ENCODE measurements at places on chromosomes 1 and 21. TPM values are rescaled to one million over a fixed set of nuclear protein-coding genes. Genes with fewer than 3 reads are reported as not detected.
A peak's percentile ranks its signal among the peaks of the same experiment; 100 is the strongest.

DNA sequence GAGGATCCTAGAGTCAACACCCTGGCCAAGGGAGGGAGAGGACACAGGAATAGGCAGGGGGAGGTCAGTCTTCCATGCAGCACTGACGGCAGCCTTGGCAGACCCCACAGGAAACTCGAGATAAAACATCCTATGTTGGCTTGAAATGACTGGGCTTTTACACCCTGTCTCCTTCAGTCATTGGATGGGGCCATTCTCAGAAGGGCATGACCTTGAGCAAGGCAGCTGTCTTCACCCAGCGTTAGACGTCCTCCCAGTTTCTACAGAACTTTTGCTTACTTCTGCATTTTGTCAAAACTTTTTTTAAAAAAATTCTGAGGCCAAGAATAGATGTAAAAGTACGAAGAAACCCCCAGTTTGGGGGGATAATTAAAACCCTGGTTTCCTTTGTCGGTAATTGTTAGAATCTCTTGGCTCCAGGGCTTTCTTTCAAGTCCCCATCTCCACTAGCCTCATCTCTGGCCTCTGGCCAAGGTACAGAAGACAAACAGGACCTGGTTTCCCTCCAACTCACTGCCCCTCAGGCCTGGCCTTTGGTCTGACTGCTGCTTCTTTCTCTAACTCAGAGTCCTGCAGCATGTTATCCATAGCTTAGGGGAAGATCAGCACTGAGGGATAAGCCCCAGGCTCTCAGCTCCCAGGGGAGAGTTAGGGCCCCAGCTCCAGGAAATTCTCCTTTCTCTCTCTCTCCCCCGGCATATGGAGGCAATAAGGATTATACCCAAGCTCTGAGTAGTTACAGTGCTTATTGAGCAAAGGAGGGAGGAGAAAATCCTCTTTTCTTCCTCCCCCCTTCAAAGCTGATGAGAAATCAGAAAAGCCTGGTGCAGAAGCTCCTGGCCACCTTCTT is 51.6 kb upstream of the KCND3 start:
- no peak for DNase-seq

- no peak for DNase-seq
Measured at GRCh38 chr1:228087771-228088251, 5.3 kb downstream of the ARF1 start.

- DNase-seq, result no peak
Measured at GRCh38 chr1:224377676-224378006, 21.0 kb downstream of the CNIH4 start.

GRCh38 chr1:169877800-169878491 is 15.8 kb downstream of the SCYL3 start:
- no peak for DNase-seq

DNA sequence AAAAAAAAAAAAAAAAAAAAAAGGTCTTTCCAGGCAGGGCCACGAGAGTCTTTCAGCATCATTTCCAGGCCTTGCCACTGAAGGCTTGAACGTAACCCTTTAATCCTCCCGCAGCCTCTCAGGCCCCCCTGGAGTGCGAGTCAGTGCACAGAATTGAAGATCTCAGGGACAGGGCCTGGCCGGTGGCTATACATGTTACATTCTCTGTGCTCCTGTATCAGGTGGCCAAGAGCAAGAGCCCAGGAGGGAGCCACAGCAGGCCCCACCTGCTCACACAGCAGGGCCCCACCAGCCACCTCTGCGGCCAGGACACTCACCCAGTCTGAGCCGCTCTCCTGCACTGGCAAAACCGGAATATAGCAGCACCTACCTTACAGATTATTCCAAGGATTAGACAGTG is 34.1 kb upstream of the SLC25A33 start:
- DNase-seq, result no peak

CRYAA gene
- total RNA-seq, result not detected

DNA sequence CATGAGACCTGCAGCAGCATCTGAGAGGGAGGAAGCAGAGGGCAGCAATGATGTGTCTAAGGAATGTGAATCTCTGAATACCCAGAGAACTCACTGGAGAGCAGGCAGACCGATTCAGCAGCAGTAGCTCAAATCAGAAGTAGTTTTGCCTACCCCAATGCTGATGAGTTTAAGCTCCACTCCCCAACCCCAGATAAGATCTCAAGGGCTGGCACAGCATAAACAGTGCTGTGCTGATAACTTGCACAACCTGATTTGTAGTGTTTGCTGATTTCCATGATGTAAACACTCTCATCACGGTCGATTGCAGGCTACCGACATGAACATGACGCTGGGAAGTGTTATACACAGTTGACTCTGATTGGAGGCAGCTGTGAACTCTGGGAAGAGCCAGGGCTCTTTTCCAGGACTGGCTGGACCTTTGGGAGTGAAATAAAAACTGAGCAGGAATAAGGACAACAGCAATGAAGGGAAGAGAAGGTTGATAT is 11.2 kb upstream of the HMGCS2 start:
- DNase-seq, result no peak

DMRTA2 gene
- not detected for total RNA-seq

GRCh38 chr1:211580303-211580687 is 1.3 kb upstream of the SLC30A1 start:
- DNase-seq, result no peak

DNA sequence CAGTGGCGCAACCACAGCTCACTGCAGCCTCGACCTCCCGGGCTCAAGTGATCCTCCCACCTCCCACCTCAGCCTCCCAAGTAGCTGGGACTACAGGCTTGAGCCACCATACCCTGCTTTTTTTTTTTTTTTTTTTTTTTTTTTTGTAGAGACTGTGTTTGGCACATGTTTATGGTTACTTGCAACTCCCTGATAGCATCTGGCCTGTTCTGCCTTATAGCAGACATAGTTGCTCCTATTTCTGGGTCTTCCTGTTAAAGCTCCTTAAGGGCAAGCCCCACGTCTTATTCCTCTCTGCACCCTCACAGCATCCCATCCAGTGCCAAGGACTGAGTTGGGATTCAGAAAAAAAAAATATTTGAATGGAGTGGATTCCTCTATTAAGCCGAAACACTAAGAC is 17.1 kb upstream of the CNR2 start:
- no peak for DNase-seq

- no peak for DNase-seq
Measured at GRCh38 chr21:29318354-29318753, 19.6 kb downstream of the BACH1 start.

DNA sequence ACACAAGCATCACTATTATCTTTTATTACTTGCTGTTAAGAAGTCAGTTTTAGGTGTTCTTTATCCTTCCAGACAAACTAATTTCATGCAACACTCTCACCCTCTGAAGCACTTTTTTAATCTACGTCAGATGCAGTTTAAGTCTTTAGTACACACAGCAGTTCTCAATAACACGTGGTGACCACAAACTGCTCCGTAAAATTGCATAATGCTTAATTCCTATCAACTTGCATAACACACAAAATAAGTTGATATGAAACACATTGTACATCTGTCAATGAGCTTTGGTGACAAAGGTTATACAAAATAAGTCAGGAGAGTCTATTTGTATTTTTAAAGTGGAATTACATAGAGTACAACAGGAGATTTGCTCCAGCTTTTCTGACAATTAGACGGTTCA is 140.9 kb upstream of the ETS2 start:
- peak; percentile 46 for DNase-seq

NOTCH2 gene
- 93.5 TPM for total RNA-seq

TRIM67 gene
- total RNA-seq, result 0.06 TPM

GRCh38 chr1:208043691-208044181 is 132.8 kb upstream of the CD34 start:
- no peak for DNase-seq

- DNase-seq, result no peak
Measured at GRCh38 chr1:112866151-112866550, 89.8 kb downstream of the SLC16A1 start.

GRCh38 chr1:51636764-51637522 is 20.1 kb downstream of the OSBPL9 start:
- DNase-seq, result no peak

- peak; percentile 96 for DNase-seq
Measured at GRCh38 chr1:33181921-33182341, at the start of gene TRIM62. Gene TRIM62 (minus strand): TSS chr1:33182043. CDS start chr1:33181432, 611 bp downstream.

DNA sequence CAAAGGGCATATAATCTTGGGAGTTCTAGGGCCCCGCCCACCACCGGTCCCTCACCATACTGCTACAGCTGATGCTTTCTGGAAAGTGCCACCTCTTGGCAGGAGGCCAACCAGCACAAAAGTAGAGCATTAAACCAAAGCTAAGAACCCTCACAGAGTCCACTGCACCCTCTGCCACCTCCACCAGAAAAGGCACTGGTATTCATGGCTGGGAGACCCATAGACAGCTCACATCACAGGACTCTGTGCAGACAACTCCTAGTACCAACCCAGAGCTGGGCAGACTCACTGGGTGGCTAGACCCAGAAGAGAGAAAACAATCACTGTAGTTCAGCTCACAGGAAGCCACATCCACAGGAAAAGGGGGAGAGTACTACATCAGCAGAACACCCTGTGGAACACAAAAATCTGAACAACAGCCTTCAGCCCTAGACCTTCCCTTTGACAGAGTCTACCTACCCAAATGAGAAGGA is 10.8 kb downstream of the THEM4 start:
- no peak for DNase-seq

RGS13 gene
- 1.4 TPM for total RNA-seq

- no peak for DNase-seq
Measured at GRCh38 chr1:158978730-158979129, 31.0 kb upstream of the IFI16 start.

- DNase-seq, result no peak
Measured at GRCh38 chr1:47393141-47393540, 22.9 kb upstream of the FOXE3 start.

- DNase-seq, result no peak
Measured at GRCh38 chr1:15460708-15461095, 4.2 kb downstream of the CELA2A start.

DNA sequence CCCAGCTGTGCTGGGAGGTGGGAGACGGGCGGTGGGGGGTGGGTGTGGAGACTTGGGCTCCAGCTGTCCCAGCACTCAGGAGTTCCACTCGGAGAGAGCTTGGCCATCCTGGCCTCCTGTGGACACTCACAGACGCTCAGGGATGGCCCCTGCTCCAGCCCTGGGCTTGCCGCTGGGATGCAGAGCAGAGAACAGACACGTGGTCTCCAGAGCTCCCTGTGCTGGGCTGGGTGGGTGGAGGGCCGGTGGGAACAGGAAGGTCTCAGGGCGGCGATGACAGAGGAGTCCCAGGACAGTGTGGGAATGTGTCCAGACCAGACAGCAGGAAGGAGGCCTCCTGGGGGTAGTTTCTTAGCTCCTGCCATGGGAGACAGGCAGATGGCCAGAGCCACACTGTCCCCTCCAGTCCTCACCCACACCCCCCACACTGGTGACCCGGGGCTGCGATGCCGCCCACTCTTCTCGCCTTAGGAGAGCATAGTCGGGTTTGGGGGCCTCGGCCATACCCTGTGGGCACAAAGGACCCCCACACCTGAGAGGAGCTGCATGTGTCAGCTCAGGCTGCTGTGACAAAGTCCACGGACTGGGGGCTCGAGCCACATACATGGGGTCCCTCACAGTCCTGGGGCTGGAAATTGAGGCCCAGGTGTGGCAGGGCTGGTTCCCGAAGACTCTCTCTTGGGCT is 2.0 kb downstream of the KRTAP10-9 start:
- DNase-seq, result no peak

GRCh38 chr1:148318123-148318903 is 164.8 kb downstream of the PPIAL4G start:
- DNase-seq, result peak; percentile 49

DNA sequence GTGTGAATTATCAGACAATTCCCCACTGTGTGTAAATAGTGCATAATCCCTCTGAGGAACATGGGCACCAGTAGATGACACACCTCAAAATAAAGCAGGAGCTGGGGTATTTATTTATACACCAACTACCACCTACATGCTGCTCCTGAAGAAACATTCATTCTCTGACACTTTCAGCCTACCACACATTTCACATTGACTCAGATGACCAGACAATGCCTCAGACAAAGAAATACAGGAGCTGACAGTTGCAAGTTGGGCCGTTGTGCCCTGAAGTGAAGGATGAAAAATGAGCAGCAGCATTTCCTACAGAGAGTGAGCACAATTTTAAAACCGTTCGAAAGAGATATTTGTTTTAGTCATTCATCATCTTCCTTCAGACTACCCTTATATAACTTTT is 63.2 kb downstream of the RGS2 start:
- no peak for DNase-seq

- DNase-seq, result no peak
Measured at GRCh38 chr1:248622570-248623001, 12.3 kb downstream of the OR2T11 start.

DNA sequence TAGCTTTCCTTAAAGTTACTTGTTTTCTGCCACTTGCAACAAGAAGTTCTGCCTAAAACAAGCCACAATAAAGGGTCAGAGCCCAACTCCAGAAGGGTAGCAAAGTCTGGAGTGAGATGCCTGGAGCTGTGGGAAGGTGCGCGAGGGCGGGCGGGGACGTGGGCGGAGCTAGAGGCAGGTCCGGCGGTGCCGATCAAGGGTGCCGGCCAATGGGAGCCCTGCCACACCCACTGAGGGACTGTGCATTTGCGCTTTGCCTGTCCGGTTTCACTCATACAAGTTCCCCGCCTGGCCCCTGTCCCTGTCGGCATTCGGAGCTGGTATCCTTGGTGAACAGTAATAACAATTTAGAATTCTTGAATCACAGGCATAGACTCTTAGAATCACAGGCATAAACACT is 732.4 kb downstream of the MATN1 start:
- no peak for DNase-seq

LRIF1 gene
- total RNA-seq, result 8.8 TPM

GRCh38 chr1:40140211-40140973 is 20.8 kb upstream of the RLF start:
- no peak for DNase-seq

- DNase-seq, result no peak
Measured at GRCh38 chr1:195704028-195704427, 904.2 kb downstream of the KCNT2 start.

DNA sequence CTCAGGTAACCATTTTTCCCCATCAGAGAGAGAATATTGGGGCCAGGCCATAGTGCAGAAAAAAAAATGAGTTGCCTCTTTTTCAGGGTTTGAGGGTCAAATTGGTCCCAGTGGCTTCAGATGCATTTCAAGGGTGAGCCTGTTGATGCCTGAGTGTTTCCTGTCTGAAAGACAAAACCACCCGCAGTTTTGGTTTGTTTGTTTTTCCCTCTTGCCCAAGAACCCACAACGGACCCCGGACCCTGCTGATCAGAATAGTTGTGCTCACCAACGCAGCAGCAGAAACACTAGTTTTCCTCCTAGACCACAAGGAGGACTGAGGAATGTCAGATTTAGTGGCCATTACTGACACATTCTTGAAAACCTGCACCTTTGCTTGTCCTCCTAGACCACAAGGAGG is 1433.1 kb downstream of the PLA2G4A start:
- DNase-seq, result no peak

RNF220 gene
- 50.8 TPM for total RNA-seq

NPPA gene
- 1.6 TPM for total RNA-seq
